ENCODE measurements at places on chromosomes 4 and X. TPM values are rescaled to one million over a fixed set of nuclear protein-coding genes. Genes with fewer than 3 reads are reported as not detected.

Gene XAGE3
- not detected for total RNA-seq

Gene SYNPO2
- 0.52 TPM for total RNA-seq

Gene NPY1R
- not detected for total RNA-seq

Gene DCX
- not detected for total RNA-seq

Gene TMEM33
- total RNA-seq = 64.4 TPM

Gene CASP6
- 33.1 TPM for total RNA-seq

Gene KDM6A
- 24.8 TPM for total RNA-seq

Gene IL1RAPL1
- total RNA-seq = not detected
